ENCODE measurements at places on chromosomes 1 and 21.

DNA sequence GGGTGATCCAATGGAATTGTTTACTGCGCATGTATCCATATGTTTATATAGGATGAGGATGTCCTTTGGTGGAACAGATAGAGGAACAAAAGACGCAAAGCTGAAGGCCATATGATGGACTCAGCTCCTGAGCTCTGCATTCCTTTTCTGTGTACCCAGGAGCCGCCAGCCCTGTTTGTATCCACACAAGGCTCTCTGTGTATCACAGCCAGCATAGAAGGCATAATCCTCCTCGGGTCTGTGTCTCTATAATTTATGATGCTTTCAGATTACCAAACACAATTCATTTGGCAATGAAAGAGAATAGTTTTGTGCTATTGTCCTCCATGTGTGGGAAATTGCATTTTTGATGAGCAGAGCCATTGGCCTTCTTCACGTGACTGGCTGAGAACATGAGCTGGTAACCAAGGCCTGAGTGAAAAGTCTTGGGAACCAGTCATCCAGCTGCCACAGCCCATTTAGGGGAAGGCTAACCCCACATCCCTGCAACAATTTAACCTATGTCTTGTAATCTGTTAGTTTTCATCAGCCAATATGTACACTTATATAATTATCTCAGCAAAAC, 119.2 kb downstream of the PBX1 start:
- DNase-seq: no peak

GRCh38 chr1:228541725-228542124, 54.5 kb downstream of the RNF187 start:
- no peak for DNase-seq

DNA sequence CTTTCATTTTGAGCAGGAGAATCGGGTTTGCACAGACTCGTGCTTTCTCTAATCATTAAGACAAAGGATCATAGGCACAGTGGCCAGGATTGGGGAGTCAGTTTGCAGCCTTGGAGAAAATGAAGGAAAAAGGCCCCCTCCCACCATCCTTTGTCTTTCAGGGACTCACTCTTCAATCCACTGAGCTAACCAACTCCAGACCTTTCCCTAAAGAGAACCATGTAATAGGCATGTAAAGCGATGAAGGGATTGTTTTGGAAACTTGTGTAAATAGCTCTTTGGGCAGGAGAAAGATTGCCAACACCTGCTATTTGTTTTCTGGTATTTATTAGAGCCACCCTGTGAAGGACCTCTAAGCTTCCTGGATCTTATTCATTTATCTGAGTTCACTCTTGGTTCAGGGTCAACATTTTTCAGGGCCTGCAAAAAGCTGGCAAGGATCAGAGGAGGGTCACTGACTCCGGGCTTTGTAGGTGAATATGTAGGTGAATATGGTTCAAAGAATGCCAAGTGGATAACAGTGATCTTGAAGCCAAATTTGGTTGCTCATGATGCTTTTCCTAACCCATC, 192.6 kb upstream of the FGGY start:
- DNase-seq: no peak

DNA sequence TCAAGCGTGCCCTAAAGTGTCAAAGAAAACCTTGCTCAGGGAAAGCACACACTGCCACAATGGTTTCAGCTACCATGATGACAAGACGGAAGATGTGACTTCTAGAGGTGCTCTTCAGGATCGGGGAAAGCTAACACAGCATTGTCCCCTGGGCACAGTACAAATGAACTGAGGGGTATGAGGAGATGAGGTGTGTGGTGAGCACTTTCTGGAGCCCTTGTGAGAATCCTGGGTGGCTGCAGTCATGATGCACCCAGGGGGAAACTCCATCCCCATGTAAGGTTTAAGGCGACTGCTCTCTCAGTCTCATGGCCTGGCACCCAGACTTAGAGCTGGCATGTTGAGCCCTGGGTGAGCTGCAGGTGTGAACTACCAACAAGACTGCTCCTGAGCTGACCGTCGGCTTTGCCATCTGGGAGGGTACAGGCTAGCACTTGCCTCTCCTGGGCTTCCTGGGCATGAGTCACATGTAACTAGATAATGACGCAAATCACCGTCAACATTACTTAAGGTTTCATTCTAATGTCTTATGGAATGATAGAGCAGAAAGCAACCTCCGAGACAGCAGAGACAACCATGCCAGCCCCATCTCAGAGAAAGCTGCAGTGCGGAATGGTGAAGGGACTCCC, 144.6 kb downstream of the CLIC6 start:
- no peak for DNase-seq

GRCh38 chr1:158116311-158117167, 64.2 kb upstream of the CD1D start:
- no peak for DNase-seq

GRCh38 chr1:200103966-200104583, 76.6 kb downstream of the NR5A2 start:
- no peak for DNase-seq

DNA sequence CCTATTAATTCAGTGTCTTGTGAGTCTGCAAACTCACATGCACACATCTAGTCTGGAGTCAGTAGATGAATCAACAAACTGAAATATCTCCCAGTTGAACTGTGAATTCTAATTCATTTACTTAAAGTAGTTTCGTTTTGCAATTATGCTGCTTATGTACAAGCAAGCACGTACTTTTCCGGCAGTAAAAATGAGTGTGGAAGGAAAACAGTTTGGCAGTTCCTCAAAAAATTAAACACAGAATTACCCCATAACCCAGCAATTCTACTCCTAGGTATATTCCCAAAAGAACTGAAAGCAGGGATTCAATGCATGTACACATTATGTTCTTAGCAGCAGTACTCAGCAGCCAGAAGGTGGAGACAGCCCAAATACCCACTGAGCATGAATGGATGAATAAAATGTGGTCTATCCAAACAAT, 49.3 kb downstream of the GNB1 start:
- DNase-seq: no peak

- DNase-seq: peak; percentile 34
Observed at GRCh38 chr1:155127105-155127966, at the start of gene EFNA1. TSS of gene EFNA1 (plus strand) at chr1:155127876. CDS start at chr1:155127978, 102 bp downstream.

DNA sequence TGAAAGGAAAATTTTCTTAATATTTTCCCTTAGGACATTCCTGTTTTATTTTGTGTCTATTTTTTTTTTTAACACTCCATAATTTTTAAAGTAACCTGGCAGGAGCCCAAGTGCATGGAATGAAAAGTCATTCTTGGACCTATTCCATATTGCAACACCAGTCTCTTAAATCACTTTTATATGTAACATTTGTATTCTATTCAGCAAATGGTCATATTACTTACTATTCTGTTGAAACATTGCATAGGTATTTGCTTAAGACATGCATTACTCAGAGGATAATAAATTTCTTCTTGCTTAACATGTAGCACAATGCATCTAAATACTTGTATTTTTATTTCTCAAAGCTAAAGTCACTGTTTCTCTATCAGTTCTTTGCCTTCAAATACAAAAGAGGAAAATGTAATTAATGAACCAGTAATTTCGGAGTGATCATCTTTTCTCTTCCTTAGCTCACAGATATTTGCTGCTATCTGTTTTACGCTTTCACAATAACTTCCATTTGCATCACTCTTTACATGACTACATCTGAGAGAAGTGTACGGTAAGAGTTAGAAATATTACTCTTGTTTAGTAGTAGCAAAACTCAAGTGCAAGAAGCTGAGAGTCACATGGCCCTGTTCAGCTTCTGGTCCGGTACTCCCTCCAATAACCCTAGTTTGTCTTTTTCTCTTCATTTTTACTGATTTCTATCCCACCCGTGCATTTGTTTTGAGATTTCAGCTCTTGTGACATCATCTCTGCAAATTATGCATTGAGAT, 394.8 kb downstream of the USP25 start:
- no peak for DNase-seq

DNA sequence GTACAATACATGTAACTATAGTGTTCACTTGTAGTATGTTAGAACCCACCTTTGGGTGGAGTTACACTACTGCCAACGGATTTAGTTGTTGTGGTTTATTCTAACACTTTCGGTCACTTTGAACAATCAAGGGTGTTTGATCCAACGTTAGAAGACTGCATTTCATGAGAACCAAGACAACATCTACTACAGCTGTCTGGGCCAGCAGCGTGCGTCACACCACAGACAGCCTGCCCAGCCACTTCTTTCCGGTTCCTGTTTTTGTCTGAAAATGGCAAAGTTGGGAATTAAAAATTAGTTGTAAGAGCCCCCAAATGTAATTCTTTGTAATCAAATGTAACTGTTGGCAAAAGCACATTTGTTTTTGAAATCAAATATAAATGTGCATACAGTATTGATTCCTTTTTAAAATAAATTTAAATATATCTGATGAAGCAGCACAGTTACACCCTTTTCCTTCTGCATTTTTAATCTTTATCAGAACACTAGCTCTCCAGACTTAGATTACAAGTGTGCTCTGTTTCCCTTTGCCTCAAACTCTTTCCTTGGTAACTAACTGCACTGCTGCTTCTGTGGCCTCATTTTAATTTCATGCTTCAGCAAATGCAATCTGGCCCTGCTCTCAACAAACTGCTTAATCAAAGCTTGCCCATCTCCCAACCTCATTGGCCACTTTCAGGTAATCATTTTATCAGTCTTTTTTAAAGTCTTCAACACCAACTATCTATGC, 86.6 kb upstream of the DPH5 start:
- DNase-seq: peak; percentile 60

DNA sequence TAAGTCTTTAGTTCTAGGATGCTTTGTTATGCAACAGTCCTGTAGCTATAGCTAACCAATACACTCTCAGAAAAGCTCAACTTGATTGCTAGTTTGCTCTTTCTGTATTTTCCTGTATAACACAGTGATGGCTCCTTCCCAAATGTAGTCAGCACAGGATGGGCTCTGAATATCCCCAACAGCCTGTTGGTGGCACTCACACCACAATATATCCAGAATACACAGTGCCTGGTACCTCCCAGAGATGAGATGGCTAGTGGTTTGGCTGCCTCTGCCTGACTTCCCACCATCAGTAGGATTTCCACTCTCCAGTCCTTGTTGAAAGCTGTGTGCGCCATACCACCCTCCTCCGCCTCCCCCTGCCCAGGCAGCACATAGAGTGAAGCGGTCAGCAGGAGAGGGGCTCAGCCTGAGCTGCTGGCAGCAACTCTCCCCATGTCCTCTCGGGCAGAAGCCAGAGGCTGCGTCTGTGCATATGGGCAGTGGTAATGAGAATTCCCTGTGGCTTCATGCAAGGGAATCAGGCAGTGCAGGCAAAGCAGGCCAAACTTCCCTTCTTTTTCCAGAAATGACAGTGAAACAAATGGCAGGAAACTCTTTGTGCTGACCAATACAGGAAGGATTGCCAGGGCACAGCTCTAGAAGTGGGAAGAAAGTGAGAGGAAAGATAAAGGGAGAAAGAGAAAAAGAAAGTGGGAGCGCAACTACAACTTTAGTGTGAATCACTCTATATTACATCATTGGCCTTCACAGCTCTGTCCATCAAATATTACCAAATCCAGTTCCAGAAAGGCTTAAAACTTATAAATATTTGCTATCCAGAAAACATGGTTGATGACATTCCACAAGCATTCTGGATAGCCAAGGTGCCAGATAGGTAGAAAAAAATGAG, 49.7 kb downstream of the LMX1A start:
- no peak for DNase-seq

- no peak for DNase-seq
Observed at GRCh38 chr1:196098000-196098399, 510.2 kb downstream of the KCNT2 start.

GRCh38 chr1:33234588-33234990, 21.7 kb upstream of the ZNF362 start:
- DNase-seq: no peak

GRCh38 chr1:180842491-180843275, 70.0 kb upstream of the KIAA1614 start:
- DNase-seq: no peak

DNA sequence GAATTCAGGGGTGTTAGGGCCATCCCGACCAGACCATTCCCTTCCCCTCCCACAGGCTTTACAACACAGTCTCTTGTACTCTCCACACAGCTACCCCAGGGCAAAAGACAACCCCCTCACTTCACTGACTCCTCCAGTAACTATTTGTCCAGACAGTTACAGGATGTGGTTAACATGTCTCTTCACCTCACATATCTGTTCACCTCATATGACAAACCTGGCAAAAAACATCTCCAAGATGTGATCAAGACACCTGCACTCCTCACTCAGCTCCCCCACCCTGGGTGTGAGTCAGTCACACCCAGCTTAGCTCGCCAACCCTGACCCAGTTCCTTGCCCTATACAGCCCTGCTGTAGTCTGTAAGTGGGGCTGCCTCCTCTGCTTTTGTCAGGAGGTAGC, 490.5 kb upstream of the CHRM3 start:
- DNase-seq: no peak

- DNase-seq: no peak
Observed at GRCh38 chr1:185075476-185075875, 30.1 kb downstream of the RNF2 start.

DNA sequence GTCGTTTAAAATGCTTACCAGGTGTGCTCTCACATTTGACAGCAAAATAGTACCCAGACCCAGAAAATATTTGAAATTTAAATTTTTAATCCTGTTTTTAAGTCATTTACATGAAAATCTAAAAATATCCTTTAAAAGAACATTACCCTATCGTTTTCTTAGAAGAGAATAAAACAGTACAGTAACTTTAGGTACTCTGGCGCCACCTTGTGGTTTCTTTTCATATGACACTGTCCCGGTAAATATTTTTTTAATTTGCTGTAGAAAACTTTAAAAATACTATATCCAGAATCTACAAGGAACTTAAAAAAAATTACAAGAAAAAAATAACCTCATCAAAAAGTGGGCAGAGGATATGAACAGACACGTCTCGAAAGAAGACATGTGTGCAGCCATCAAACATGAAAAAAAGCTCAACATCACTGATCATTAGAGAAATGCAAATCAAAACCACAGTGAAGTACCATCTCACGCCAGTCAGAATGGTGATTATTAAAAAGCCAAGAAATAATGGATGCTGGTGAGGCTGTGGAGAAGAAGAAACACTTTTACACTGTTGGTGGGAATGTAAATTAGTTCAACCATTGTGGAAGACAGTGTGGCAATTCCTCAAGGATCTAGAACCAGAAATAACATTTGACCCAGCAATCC, 129.2 kb downstream of the RGS21 start:
- DNase-seq: peak; percentile 57

- DNase-seq: no peak
Observed at GRCh38 chr1:55164906-55165305, 50.3 kb downstream of the USP24 start.

- no peak for DNase-seq
Observed at GRCh38 chr1:16116002-16116401, 39.9 kb downstream of the EPHA2 start.

GRCh38 chr1:186295980-186296379, 79.1 kb downstream of the TPR start:
- DNase-seq: no peak

- no peak for DNase-seq
Observed at GRCh38 chr1:243732637-243733036, 117.4 kb downstream of the AKT3 start.

- no peak for DNase-seq
Observed at GRCh38 chr1:117632269-117633067, 26.6 kb downstream of the TENT5C start.

GRCh38 chr1:203290261-203291089, 14.8 kb upstream of the BTG2 start:
- peak; percentile 98 for DNase-seq

Measured in T-helper 9 cell (primary cell).